ENCODE measurements at places on chromosomes 1 and 21. TPM values are rescaled to one million over a fixed set of nuclear protein-coding genes. Genes with fewer than 3 reads are reported as not detected.

BCAN gene
- total RNA-seq: 2.4 TPM

ACBD6 gene
- 59.1 TPM for total RNA-seq

LMOD1 gene
- 0.19 TPM for total RNA-seq

PDZK1 gene
- 1.0 TPM for total RNA-seq

CD244 gene
- not detected for total RNA-seq

ELAVL4 gene
- total RNA-seq: 1.7 TPM

SHC1 gene
- 92.9 TPM for total RNA-seq

CDC20 gene
- total RNA-seq: 196 TPM

KCNJ9 gene
- 0.11 TPM for total RNA-seq

APOBEC4 gene
- total RNA-seq: not detected

CSF3R gene
- not detected for total RNA-seq

RBM8A gene
- 285 TPM for total RNA-seq

FLG2 gene
- total RNA-seq: not detected

EPHB2 gene
- total RNA-seq: 60.3 TPM

CA14 gene
- 31.9 TPM for total RNA-seq

MFAP2 gene
- total RNA-seq: 81.6 TPM

ISG15 gene
- total RNA-seq: 22.3 TPM

B3GALT2 gene
- 0.84 TPM for total RNA-seq

RAB25 gene
- not detected for total RNA-seq

LCE3D gene
- total RNA-seq: not detected

ARMH1 gene
- 5.9 TPM for total RNA-seq

IRF6 gene
- total RNA-seq: not detected

HYI gene
- 42.9 TPM for total RNA-seq

NUP133 gene
- 66.1 TPM for total RNA-seq

CD55 gene
- total RNA-seq: 4.0 TPM

CFHR1 gene
- 0.56 TPM for total RNA-seq

C1orf226 gene
- total RNA-seq: 9.8 TPM

KNCN gene
- total RNA-seq: not detected

HAO2 gene
- not detected for total RNA-seq

DNAJC28 gene
- total RNA-seq: 2.4 TPM

ATXN7L2 gene
- 13.2 TPM for total RNA-seq

CHODL gene
- total RNA-seq: 0.96 TPM

ACTL8 gene
- not detected for total RNA-seq

TTC39A gene
- 1.7 TPM for total RNA-seq

All from neural crest cell (in vitro differentiated cells).